WERI-Rb-1 (cell line): ENCODE measurements at places on chromosomes 3 and 15.

GRCh38 chr3:42688487-42689420 lies 3.4 kb downstream of the KLHL40 start:
- DNase-seq: peak; percentile 3

DNA sequence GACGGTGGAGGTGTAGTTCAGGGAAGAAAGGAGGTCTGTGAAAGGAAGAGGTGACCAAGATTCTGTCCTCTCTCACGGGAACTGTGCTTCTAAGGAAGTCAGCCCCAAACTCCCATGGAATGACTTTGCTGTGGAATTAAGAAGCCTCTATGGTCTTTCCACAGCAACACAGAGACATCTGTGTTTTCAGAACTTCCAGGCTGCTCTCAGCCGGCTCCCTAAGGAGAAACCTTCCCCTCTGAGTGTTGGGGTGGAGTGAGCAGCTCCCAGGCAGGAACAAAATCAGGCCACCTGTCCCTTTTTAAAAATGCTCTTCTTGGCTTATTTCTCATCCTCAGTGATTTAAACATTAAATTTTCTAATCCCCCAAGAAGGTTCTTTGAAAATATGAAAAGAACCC lies 53.3 kb upstream of the SNRK start:
- no peak for DNase-seq

- DNase-seq: peak; percentile 35
Measured at GRCh38 chr3:47370887-47371697, 9.7 kb upstream of the PTPN23 start.

- DNase-seq: no peak
Measured at GRCh38 chr3:52904552-52904951, 7.2 kb upstream of the STIMATE start.

GRCh38 chr15:81199031-81199779 lies 2.5 kb downstream of the IL16 start:
- no peak for DNase-seq

GRCh38 chr3:186933816-186934215 lies 3.5 kb downstream of the ST6GAL1 start:
- no peak for DNase-seq

DNA sequence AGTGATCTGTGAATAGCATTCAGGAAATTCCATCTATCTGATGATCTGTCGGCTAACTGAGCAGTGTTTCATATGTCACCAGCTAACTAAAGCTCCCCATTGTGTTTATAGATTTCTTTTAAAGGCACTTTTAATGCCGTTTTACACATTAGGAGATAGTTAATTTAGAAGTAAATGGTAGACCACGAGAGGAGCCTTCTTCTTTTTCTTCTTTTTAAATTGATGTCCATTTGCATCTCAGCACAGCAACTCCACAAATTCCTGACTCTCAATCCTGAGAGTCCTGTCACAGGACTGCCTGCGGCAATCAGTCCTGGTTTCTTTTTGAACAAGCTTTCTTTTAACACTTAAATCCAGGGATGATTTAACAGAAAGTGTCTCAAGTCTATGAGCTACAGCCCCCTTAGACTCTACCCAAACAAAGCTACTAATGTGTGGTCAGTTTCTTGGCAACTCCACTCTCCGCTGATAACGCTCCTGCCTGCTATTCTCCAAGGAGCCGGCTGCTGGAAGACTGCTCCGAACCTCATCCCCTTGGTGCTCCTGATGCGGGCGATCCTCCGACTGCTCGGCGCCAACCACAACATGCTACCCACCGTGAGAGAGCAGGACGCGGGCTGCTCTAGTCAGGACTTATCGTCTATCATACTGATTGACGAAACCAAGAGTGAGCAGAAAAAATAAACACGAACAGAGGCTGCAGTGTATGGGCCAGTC lies 421.4 kb downstream of the MECOM start:
- DNase-seq: no peak

DNA sequence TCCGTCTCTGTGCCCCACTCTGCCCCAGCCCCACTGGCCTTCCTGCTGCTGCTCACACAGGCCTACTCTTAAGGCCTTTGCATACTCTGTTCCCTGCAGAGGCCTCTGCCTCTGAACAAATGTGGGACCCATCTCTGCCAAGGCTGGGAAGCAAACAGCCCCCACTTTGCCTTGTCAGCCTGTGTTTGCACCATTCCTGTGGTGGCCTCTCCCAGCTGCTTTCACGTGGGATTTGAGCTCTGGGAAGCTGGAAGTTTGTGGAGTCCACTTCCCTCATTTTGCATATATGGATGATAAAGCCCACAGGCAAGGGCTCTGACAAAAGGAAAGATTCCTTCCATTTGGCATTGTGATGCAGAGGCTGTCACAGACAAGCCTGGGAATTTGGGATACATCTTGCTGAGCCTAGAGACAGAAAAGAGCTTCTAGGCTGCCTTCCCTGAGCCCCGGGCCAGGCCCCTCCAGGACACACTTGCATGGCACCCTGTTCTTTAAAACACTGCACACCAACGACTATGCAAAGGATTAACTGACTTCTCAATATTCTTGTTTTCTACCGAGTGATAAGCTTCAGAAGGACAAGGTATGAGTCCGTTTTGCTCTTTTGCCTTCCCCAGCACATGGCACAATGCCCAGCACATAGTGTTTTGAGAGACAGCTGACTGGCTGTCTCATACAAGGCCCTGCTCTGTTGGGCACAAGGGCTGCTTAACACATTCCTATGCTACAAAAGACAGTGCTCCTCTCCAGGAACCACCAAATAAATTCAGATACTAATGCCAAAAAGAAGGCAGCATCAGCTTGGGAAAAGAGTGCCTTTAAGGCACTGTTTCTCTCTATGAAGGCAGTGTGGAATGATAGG lies 120.7 kb upstream of the TOPAZ1 start:
- DNase-seq: no peak

DNA sequence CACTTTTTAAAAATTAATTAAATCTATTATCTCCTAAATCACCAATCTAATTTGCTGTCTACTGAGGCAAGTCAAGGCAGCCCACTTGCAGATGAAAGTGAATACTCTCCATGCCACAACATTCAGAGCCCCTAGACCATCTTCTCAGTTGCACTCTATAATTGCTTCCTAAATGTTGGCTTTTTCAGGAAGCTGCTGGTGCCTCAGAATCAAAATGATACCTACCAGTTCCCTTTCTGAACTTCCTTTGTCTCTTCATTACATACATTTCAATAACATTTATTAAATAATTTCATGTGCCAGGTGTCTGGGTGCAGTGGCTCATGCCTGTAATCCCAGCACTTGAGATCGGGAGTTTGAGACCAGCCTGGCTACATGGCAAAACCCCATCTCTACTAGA lies 124.1 kb downstream of the SERPINI1 start:
- DNase-seq: no peak

DNA sequence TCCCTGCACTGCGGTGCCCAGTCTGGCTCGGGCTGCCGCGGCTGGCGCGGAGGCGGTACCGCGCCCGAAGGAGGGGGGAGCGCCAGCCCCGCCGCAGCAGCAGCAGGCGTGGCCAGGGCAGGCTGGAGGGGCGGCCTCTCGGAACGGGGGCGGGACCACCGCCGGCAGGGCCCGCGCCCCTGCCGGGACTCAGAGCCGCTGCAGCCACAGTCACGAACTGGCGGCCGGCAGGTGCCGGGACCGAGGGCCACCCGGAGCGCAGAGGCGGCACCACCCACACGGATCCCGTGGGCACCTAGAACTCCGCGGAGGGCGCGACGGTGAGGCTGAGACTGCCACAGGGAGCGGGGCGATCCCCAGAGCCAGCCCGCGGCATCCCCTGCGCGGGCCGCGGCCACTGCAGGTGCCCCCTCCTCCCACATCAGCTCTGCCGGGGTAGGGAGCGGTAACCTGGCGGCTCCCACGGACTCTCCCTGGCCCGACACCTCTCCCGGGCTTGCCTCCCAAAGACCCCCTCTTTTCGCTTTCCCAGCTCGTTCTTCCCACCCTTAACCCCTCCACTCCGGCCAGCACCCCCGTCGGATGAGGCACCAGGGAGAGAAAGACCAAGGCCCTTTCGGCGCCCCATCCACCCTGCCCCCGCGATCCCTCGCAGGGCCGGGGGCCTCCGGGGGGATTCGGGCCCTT lies at the start of gene VWA5B2:
VWA5B2 (plus strand) TSS at position 192 of the 687 bp plus-strand sequence. CDS start 944 bp downstream, outside the sequence.
- DNase-seq: peak; percentile 81
